ENCODE measurements at places on chromosomes 2 and 18. TPM values are rescaled to one million over a fixed set of nuclear protein-coding genes. Genes with fewer than 3 reads are reported as not detected.

The CD226 gene
- 0.07 TPM for total RNA-seq

The UGT1A4 gene
- total RNA-seq = not detected

The NT5C1B gene
- not detected for total RNA-seq

The STARD6 gene
- total RNA-seq = not detected

The FNDC4 gene
- 6.9 TPM for total RNA-seq

GRCh38 chr2:162267996-162268395 lies 24.8 kb upstream of the FAP start:
- no peak for DNase-seq

GRCh38 chr2:109724533-109725460 lies 69.3 kb upstream of the RGPD5 start:
- DNase-seq = no peak

DNA sequence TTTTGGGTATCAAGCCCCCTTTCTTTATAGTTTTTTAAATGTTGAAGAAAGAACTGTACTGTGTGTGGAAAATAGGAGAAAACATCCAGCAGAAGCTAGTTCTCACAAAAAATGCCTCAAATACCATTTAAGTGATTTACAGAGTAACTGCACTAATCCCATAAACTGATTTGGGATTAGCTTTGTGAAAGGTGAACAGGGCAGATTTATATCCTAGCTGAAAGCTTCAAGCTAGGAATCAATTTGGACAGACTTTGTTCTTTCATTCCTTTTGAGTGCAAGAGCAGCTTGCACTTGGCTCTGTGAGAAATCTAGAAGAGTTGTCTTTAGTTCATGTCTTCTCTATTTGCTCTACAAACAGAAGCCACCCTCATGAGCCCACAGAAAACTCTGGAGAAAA lies 183.9 kb upstream of the VRK2 start:
- DNase-seq = no peak

DNA sequence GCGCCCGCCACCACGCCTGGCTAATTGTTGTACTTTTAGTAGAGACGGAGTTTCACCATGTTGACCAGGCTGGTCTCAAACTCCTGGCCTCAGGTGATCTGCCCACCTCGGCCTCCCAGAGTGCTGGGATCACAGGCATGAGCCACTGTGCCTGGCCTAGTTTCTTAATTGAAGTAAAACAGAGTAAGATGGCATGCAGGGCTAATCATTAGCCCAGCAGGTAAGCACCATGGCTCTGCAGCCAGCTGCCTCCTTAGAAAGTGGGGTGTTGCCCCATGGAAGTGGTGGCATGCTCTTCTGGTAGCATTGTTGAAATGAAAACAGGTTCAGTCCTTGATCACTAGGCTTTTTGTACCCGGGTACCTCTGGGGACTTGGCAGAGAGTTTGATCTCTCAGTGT lies 12.4 kb downstream of the ATG4B start:
- DNase-seq = no peak

GRCh38 chr2:172095146-172095904 lies 7.4 kb downstream of the DLX2 start:
- peak; percentile 52 for DNase-seq

DNA sequence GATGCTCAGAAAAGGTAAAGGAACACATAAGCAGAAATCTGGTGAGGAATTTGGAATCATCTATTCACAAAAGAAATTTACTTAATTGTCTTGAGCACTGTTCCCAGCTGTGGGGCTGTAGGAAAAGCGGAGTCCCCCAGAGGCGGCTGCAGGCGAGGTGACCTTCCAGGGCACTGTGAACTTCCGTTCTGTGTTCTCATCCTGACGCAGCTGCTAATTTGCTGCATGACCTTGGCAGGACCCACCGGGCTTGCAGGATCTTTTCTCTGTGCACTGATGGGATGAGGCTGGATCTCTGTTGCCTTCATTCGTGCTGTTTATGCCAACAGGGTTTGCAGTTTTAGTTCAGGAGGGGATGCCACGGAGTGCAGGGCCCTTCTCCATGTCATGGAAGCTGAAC lies 301.9 kb upstream of the MYT1L start:
- DNase-seq = no peak

DNA sequence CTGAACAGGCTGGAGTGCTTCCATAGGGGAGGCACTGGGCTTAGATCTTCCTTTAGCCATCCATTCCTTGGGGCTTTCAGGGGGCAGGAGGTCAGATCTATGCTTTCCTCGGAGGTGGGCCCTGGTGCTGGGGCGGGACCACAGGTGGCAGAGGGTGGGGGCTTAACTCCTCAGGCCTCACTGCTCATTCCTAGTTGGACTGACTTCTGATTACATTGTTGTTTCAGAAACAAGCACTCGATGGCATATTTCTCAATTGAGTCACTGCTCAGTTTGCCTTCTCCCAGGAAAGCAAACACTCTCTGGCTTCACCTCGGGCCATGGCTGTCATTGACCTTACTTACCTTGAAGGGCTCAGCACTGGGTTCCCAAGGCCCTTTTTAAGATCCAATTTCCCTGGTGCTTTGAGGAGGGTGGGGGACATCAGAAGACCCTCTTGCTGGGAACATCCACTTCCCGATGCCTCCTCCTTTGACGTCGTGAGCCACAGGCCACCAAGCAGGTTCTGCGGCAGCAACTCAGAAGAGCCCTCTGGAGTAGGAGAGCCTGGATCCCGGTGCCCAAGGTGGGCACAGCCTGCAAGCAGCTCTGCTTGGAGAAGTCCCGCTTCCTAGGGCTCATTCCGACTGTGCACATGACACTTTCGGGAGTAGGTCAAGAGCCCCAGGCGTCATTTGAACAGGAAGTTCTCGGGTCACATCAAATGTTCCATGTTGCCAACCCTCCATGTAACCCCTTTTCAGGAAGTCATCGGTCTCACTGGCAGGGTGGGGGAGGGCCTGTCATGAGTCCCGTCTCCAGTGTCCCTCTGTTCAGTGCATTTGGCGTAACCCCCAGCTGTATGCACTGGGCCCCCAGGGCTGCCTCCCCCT lies 40.6 kb downstream of the SDC1 start:
- peak; percentile 74 for DNase-seq

DNA sequence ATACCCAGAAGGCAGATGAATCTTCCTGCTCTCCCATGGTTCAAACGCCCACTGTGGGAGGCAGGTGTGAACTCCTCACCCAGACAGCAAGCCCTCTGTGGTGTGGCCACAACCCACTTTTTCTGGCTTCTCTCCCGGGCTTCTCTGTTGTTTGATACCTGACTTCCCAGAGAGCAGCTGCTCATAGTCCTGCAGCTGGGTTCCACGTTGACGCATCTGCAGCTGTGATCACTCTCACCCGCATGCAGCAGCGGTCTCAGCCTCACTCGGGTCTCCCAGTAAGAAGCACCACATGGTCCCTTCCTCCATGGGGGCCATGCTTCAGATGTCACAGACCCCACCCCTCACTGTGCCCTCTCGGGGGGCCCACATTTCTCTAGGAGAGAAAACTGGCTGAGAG lies 3.5 kb downstream of the ASPRV1 start:
- no peak for DNase-seq

GRCh38 chr2:215662715-215663114 lies 226.8 kb upstream of the FN1 start:
- DNase-seq = no peak

DNA sequence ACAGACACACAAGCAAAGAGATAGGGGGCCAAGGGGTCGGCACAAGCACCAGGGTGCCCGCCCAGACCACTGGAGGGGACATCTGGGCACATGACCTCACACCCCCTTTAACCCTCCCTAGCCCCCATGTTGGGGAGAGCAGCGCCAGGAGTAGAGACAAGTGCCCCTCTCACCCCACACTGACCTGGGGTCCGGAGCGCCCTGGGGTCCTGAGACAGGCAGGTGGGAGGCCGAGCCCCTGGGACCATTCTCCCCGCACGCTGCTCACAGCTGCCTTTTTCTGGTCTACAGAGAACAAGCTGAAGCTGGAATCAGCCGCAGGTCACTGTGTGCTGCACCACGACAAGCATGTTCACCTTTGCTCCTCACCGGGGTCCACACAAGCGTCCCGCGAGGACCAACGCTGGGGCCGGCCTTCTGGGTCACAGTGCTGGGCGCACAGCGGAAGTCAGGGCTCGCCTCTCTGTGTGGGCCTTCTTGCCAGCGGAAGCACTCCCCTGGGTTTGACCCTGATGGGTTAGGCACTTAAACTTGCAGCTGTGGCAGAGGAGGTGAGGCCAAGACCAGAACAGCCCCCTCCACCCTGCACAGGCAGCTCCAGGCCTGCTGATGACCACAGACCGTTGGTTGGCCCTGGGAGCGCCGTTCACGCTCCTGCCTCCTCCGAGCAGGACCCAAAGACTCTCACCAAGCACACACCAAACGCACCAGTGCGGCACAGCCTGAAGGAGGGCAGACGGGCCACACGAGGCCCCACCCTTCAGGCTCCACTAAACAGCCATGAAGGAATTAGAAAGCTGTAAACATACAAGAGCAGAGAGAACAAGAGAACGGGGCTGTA lies 275.3 kb downstream of the EIPR1 start:
- DNase-seq = no peak

GRCh38 chr2:24400207-24400907 lies 40.0 kb upstream of the ITSN2 start:
- DNase-seq = no peak

Data from astrocyte (in vitro differentiated cells and primary cell).